ENCODE measurements at places on chromosomes 2 and 18.
A peak's percentile ranks its signal among the peaks of the same experiment; 100 is the strongest.

DNA sequence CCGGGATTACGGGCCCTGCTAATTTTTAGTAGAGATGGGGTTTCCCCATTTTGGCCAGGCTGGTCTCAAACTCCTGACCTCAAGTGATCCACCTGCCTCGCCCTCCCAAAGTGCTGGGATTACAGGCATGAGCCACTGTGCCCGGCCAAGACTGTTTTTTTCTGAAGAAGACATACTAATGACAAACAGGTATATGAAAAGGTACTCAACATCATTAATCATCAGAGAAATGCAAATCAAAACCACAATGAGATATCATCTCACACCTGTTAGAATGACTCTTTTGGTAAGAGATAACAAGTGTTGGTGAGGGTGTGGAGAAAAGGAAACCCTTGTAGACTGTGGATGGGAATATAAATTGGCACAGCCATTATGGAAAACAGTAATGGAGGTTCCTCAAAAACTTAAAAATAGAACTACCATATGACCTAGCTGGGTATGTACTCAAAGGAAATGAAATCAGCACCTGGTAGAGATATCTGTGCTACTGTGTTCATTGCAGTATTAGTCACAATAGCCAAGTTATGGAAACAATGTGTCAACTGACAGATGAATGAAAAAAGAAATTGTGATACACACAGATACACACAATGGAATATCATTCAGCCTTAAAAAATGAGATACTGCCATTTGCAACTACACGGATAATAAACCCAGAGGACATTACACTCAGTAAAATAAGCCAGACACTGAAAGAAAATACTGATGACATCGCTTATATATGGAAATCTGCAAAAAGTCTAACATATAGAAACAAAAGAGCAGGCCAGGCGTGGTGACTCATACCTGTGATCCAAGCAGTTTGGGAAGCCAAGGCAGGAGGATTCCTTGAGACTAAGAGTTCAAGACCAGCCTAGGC, 20.8 kb downstream of the SOS1 start:
- no peak for DNase-seq

DNA sequence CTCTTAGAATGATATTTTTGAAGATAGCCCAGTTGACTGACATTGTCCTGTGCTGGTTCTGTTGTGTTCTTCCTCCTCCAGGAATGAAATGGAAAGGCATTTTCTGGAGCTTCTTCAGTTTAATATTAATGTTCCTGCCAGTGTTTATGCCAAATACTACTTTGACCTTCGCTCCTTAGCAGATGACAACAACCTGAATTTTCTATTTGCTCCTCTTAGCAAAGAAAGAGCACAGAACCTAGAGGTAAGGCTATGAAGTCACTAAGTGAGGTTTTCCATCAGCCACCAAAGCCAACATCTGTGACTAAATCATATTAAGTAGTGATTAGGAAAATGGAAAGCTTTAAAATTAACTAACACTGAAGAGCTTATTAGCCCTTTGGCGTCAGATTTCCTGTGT, 18.8 kb downstream of the FZD5 start:
- DNase-seq, result no peak

- DNase-seq, result no peak
Observed at GRCh38 chr18:73880387-73880786, 267.2 kb downstream of the FBXO15 start.

GRCh38 chr18:71665131-71665530, 879.0 kb downstream of the CBLN2 start:
- no peak for DNase-seq

DNA sequence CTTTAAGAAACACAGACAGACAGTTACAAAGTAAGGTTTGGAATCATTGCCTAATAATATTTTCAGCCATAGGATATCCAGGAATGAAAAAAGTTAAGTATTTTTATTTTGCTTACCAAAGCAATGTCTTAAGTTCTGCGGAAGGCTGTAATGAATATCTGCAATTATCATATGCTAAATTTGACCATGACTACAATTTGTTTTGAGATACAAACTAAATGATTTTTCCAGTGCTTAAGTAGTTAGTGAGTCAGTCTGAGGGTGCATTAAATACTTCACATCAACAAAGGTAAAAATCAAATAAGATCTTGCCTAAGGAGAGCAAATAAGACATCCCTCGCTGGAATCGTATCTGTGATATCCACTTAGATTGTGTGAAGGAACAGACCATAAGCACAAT, 250.0 kb downstream of the CD226 start:
- no peak for DNase-seq

- DNase-seq, result no peak
Observed at GRCh38 chr2:128984081-128984480, 665.4 kb upstream of the HS6ST1 start.

- no peak for DNase-seq
Observed at GRCh38 chr18:56044239-56044638, 456.2 kb upstream of the TCF4 start.

- DNase-seq, result peak; percentile 27
Observed at GRCh38 chr18:13680612-13681011, 45.7 kb downstream of the FAM210A start.

- DNase-seq, result no peak
Observed at GRCh38 chr2:221285148-221285547, 287.0 kb downstream of the EPHA4 start.

- no peak for DNase-seq
Observed at GRCh38 chr2:120446236-120447126, 100.5 kb downstream of the INHBB start.

GRCh38 chr18:76689646-76690264, 132.6 kb upstream of the ZNF236 start:
- no peak for DNase-seq
